ENCODE measurements at places on chromosomes 12 and 14.

DNA sequence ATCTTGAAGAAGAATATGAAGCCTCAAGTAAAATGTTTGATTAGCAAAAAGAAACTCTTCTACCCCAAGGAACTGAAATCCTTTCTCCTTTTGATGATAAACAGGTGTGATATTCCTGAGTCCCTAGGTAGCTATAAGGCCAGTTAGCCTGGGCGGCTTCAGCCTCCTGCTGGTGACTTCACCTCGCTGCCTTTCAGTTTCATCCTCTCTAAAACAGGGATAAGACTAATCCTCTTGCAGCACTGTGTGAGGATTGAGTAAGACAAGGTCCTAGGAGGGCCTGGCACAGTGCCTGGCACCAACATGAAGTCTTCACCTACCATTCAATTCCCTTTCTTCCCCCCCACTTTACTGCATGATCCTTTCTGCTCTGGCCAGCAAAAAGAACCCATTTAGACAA is 42.1 kb downstream of the CIT start:
- no peak for DNase-seq

DNA sequence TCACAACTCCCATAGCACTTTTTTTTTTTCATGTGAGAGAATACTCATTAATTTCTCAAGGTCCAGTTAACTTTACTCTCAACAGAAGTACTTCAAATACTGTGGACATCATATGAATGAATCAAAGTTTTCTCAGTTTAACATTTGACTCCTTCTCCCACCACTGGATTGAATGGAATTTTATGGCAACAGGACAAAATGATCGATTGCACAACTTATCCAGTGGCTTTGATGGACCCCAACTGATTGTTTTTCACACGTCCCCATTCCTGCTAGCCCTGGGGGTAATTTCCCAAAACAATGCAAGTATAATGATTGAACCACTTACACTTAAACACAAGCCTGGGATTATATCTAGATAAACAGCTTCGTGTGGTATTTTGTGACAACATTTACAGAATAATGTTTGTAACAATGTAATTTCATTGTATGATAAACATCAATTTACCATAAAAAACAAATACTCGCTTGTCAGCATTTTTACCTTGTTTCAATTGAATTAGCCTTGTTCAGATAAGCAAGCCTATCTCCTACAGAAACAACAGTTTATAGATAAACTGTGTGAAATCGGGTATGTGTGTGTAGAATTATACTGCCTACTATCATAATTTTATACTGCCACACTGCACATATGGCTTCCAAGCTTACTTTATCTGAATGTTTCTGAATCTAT is 60.9 kb downstream of the SOX5 start:
- DNase-seq = no peak

- no peak for DNase-seq
Observed at GRCh38 chr12:1834186-1834925, 14.0 kb downstream of the LRTM2 start.

DNA sequence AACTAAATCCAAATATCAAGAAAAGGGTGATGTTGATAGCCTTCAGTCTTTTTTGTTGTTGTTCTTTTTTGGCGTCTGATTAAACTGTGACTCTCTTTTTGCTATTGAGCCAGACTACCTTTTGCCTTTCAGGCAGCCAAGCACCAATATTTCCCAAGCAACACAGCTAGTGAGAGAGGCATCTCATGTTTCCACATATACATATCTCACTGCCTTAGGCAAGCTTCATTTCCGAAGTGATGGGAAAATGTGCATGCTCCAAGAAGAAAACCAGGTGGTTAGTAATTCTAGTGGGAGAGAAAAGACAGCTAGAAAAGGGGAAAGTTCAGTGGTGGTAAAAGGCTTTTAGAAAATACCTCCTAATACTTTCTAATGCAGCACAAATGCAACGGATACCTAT is 277.7 kb downstream of the TMTC2 start:
- no peak for DNase-seq

- no peak for DNase-seq
Observed at GRCh38 chr12:87923361-87923760, 105.8 kb downstream of the C12orf50 start.

- no peak for DNase-seq
Observed at GRCh38 chr14:80047761-80048160, 163.5 kb downstream of the DIO2 start.

DNA sequence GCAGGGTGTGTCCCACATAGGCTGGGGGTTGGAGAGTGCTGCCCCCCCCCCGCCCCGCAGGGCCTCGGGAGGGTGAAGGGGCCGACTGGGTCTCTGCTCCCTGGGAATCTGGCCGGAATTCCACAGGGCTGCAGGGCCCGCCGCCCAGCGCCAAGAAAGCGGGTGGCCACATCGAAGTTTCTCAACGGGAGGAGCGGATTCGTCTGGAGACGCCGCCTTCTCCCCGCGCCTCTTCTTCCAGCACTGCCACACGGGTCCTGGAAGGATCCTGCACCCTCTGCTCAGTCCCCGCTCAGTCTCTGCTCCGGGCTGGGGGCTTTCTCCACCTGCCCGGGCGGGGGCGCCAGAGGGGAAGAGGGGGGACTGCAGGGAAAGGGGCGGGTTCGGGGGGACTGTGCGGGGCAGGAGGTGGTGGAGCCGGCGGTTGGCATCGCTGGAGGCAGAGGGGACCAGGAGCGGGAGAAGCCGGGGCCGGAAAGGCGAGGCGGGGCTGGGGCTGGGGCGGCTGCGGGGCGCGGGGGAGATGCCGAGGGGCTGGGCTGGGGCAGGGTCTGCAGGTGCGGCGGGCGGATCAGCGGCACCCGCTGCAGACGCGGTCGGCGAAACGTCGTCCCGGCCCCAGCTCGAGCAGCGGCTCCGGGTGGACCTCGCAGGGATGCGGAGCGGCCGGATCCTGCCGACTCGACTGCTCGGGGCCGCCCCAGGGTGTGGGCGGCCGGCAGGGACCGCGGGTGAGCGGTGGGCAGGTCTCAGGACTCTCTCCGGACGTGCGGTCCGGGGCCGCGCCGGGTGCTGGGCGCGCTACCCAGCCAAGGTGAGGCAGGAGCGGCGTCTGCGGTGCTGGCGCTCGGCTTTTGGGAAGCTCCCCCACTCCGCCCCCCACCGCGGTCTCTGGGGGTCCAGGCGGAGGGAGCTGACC is 811.4 kb upstream of the TMEM132C start:
- no peak for DNase-seq

GRCh38 chr14:41570415-41571155 is 36.1 kb upstream of the LRFN5 start:
- DNase-seq = no peak

GRCh38 chr12:10941916-10942607 is 3.0 kb upstream of the TAS2R14 start:
- no peak for DNase-seq

GRCh38 chr12:85036733-85037132 is 582 bp downstream of the LRRIQ1 start:
- DNase-seq = no peak

GRCh38 chr12:92396647-92397252 is 251.1 kb upstream of the BTG1 start:
- no peak for DNase-seq

DNA sequence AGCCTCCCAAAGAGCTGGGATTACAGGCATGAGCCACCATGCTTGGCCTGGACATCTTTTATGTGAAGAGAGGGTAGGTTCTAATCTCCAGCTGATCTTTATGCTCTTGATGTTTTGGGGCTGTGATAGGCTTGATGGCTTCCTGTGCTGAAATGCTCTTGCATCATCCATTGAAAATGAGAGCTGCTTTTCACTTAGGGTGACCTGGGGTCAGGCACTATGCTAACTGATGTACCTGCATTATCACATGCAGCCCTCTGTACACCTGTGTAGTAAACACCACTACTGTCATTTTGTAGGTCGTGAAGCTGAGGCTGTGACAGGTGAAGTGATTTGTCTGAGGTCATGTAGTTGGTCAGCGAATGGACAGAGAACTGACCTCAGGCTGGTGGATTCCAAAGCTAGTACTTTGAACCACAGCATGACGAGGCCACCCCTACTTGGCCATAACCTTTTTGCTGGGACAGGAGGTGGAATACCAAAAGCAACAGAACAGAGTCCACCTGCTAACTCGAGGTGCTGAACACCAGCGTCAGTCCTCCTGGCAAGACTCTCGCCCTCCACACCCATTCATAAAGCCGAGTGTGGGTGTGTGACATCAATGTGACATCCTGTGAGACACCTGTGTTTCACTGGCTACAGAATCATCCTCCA is 69.1 kb downstream of the C12orf75 start:
- DNase-seq = no peak

DNA sequence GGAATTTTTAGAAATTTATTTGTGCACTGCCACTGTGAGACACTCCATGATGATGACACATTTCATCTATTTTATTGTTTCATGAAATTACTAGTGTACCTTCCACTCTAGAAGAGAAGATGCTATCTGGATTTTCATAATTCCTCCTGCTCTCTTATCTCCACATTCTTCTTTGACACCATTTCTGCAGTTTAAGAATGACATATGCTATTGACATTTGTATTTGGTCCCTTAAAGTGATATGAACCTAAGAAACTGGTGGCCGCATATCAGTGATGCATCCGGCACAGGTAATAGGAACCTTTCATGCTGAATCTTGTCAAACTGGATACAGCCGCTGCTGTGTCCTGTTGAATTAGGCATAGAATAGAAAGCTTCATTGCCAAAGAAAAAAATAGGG is 696.3 kb downstream of the TMEM121 start:
- DNase-seq = no peak

DNA sequence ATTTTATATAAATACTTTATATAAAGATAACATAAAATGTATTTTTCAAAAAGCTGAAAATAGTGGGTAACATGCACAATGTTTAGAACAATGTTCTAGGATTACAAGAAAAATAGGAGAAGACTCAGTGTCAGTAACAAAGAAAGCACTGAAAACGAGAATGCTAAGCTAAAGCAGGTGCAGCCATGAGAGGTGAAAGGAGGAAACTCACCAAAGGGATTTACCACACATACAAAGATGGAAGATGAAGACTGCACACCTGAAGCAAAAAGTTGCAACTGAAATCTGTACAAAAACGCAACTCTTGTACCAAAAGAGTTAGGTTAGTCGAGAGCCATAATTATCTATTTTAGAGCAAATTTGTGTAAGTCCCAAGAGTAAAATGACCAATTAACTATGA is 1176.1 kb downstream of the LRFN5 start:
- DNase-seq = no peak

GRCh38 chr12:113472191-113473121 is 785 bp upstream of the LHX5 start:
- no peak for DNase-seq

- DNase-seq = no peak
Observed at GRCh38 chr12:68617160-68617926, 6.6 kb downstream of the RAP1B start.

GRCh38 chr12:11884706-11885105 is 186.0 kb upstream of the BCL2L14 start:
- DNase-seq = no peak

- no peak for DNase-seq
Observed at GRCh38 chr14:96246539-96246847, 9.5 kb upstream of the BDKRB1 start.

DNA sequence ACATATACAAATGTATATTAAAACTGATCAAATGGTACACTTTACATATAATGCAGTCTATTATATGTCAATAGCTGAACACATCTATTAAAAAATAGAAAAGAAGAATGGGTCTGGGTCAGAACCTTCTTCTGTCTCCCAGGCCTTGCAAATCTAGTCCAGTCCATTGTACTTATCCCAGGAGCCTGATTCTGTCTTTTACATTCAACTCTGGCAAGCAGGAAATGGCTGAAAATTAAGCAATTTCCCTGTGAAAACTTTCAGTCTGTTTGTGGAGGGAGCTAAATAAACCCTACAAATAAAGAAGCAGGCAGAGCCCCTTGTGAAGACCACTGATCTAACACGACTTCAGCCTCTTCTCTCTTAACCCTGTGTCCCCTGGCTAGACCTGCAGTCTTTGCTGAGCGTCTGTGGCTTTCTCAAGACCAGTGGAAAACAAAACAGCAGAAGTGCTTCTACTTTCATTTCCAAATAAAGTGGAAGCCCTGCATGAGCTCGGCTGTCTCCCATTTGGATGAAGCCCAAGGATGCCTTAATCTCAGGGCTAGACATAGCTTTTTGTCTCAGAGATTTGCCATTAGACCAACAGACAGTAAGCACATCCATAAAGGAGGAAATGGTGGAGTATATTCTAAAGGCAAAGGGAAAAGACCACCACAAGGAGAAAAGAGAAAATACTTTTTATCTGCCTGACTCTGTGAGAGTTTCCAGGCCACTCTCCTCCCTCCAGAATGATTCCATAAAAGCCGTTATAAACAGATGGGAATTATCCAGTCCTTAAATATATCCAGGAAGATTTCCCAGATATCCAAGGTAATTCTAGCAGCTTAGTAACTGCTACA is 48.2 kb downstream of the CRACR2A start:
- DNase-seq = no peak

DNA sequence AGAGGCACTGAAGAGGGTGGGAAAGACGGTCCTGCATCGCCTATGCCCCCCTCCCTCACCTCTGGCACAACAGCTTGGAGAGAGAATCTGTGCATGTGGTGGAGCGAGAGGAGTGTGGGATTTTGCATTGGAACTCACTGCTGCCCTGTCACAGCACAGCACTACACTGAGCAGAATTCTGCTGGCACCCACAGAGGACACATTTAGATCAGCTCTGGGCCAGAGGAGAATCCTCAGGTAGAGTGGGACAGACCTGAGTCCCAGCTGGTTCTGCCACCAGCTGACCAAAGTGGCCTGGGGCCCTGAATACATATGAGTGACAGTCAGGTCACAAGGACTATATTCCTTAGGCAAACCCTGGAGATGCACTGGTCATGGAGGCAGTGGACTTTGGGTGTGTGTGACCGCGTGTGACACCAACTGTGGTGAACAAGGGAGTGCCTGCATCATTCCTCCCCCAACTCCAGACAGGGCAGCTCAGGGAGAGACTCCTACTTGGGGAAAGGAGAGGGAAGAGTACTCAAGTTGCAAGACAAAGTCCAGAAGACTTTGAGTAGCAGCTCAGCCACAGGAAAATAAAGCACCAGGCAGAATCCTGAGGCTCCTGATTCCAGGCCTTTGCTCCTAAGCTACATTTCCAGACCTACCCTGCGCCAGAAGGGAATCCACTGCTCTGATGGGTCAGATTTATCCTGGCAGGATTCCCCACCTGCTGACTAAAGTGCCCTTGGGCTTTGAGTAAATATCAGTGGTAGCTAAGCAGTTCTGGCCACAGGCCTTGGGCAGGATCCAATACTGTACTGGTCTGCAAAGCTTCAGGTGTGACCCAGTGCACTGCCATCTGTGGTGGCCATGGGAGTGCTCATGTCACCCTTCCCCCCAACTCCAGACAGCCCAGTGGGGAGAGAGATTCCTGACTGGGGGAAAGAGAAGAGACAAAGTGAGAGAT is 10.6 kb upstream of the ACOT1 start:
- DNase-seq = no peak

DNA sequence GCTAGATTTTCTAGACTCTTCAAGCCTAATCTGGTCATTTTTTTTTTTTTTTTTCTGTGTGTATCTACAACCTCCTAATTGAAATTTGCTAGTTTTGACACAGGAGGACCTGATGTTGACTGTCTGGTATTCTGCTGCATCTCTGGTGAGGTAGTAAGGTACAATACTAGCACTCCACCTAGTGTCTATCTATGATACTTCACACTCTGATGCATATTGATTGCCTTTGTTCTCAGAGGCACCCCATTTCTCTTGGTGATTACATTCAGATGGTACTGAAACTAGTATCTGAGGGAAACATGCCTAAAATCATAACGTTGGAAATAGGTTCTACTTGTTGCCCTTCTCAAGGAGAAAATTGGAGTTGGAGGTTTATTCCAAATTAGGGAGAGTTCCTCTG is 930.5 kb upstream of the NOVA1 start:
- DNase-seq = no peak
